ENCODE measurements at places on chromosomes 12 and 14.

DNA sequence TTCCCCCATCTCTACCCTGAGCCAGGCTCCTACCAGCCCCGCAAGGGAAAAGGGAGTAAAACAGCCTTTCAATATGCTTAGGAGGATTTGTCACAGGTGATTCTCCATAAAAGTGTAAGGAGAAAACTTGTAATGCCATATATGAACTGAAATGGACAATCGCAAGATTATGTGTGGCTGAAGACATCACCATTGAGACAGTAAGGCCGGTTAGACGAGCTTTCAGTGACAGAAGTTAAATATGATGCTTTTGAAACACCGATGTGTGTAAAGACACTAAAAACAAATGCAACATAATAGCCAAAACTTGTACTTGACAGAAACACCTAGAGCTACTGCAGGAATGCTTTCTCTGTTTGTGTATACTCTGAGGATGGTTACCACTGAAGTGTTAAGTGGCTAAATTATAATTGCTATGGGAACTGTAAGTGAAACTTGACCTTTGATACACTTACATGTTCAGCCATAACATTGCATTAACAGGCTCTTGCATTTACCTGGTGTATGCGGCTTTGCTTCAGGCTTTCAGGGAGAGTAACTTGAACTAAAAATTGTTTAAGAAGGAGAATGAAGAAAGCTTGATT is 42.3 kb downstream of the FAR2 start:
- DNase-seq: no peak

GRCh38 chr12:88468581-88468980 is 111.7 kb downstream of the KITLG start:
- no peak for DNase-seq

DNA sequence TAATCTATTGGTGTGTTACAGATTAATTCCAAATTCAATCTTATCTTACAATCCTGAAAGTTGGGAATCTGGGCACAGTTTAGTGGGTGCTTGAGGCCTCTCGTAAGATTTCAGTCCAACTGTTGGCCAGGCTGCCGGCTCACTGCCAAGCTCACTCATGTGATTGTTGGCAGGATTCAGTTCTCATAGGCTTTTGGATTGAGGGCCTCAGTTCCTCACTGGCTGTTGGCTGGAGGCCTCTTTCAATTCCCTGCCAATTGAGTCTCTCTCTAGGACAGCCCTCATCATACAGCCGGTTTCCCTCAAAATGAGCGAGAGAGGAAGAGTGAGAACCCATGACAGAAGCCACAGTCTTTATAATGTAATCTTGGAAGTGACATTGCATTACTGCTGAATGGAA is 123.5 kb upstream of the FBXO33 start:
- DNase-seq: no peak

DNA sequence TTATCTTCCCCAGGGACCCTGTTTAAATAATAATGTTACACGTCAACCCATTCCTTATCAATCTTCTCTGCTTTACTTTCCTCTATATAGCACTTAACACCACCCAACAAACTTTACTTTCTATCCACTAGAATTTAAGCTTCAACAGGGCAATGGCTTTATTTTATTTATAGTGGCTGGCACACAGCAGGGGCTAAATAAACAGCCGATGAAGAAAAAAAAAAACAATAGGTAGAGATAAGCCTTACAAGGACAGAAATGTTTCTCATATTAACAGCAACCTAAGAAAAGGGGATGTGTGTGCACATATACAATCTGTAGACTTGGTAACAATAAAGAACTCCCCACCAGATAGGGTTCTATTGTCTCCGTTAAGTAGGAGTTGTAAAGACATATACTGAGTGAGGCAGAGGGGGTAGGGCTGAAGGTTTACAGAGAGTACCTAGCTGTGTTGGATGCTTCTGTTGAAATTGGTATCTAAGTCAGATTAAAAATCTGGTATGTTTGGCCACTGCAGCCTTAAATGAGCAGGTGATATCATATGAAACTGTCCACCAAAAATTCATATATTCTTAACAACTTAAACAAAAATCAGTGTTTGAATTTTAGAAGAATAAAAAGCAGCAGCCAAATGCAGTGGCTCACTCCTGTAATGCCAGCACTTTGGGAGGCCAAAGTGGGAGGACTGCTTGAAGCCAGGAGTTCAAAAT is 24.7 kb upstream of the AP4S1 start:
- no peak for DNase-seq

GRCh38 chr14:85604714-85605113 is 74.8 kb downstream of the FLRT2 start:
- no peak for DNase-seq

Measured in hematopoietic multipotent progenitor cell treated with erythropoietin and hydrocortisone succinate and interleukin-3 and kit ligand, for 15 days (in vitro differentiated cells).